Stimulated activated CD8-positive, alpha-beta memory T cell treated with anti-CD3 and anti-CD28 coated beads, Interleukin-15, amount 100 ng/mL, for 48 hours (primary cell): ENCODE measurements at places on chromosomes 12 and 14.

- DNase-seq: no peak
These were observed 10.7 kb downstream of the TEDC1 start for GRCh38 chr14:105501504-105502291.

GRCh38 chr12:124684496-124684895 lies 117.1 kb upstream of the NCOR2 start:
- no peak for DNase-seq

- no peak for DNase-seq
These were observed 44.3 kb downstream of the TEAD4 start for GRCh38 chr12:3003357-3003992.

GRCh38 chr14:20775901-20776300 lies 5.2 kb upstream of the RNASE6 start:
- DNase-seq: no peak

GRCh38 chr14:86604561-86604960 lies 1074.6 kb downstream of the FLRT2 start:
- DNase-seq: no peak

DNA sequence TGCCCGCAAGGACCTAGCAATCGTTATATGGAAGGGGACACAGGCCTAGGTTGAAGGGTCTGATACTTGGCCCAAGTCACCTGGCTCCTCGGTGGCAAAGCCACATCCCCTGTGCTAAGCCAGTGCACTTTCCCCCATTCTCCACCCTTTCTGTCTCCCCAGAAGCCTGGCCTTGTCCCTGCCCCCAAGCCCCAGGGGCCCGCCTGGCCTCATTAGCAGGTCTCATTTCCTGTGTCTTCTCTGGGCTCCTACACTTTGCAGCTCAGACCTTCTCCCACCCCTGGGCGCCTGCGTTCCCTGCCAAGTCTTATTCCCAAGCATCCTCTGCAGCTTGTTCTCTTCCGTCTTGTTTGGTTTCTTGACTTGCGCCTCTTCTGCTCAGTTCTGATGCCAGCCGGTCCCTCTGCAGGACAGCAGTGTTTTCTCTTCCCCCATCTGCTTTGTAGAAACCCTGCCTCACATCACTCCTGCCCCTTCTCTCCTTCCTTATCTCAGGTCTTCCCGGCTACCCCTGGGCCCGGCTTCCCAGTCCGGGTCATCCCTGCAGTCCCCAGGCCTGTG lies 66.7 kb downstream of the SLC24A4 start:
- no peak for DNase-seq
